Muscle of arm (tissue), 14 donors: ENCODE measurements at places on chromosomes 6 and 20.

DNA sequence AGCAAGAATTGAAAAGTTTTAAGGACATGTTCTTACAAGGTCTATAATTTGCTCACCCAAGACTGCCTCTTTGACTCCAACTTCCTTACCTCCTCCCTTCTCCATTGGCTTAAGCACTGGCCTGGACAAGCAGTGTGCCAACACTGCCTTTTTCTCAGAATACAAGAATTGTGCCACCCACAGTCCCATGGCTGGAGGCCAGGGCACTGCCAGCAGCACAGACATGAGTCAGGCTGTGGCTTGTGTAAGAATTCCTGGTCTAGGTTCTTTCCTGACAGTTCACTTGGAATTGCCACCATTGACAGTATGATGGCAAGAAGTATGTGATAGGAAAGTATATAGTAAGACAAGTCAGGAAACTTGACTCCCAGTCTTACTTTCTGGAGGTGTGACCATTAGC, 202.7 kb upstream of the MARCKS start:
- DNase-seq = no peak

GRCh38 chr6:103036846-103037245, 1643.3 kb downstream of the GRIK2 start:
- DNase-seq = no peak

DNA sequence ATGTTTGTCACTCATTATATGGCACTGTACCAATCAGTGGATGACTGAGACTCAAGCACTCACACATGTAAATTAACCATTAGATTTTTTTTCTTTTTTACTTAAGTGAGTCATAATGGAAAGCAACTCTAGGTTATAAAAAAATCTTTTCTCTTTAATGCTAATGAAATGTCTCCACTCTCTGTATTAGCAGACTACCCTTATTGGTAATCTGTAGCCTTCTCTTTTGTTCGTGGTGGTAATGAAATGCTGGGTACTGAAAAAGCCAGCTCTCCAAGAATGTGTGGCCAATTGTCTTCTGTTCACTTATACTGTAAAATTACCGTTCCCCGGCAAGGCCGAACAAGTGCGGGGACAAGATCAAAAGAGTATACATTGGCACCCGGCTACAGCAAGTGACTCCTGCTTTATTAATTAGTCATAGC, 69.0 kb downstream of the AFG1L start:
- DNase-seq = no peak

GRCh38 chr6:96211341-96211740, 195.6 kb downstream of the FUT9 start:
- no peak for DNase-seq

- no peak for DNase-seq
Observed at GRCh38 chr20:55424968-55425367, 580.4 kb downstream of the CBLN4 start.

DNA sequence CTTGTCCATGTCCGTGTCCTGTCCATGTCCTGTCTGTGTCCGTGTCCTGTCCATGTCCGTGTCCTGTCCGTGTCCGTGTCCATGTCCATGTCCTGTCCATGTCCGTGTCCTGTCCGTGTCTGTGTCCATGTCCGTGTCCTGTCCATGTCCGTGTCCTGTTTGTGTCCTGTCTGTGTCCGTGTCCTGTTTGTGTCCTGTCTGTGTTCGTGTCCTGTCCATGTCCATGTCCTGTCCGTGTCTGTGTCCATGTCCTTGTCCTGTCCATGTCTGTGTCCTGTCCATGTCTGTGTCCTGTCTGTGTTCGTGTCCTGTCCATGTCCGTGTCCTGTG, 55.0 kb upstream of the BHLHE23 start:
- no peak for DNase-seq

DNA sequence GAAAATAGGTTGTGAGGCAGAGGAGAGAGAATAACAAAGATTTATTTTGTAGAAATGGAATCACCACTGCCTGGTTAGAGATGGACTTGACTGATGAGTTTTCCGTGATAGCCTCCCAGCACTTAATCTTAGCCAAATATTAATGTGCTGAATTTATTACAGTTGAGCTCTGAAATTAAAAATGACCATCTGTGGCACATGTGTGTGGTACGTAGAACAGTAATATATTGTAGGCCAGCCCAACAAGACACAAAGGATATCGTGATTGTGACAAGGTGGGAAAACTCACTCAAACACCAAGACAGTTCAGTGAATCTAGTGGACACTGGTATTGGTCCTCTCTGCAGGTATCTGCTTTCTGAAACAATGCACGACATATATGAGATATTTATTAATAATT, 119.4 kb downstream of the HAO1 start:
- no peak for DNase-seq

DNA sequence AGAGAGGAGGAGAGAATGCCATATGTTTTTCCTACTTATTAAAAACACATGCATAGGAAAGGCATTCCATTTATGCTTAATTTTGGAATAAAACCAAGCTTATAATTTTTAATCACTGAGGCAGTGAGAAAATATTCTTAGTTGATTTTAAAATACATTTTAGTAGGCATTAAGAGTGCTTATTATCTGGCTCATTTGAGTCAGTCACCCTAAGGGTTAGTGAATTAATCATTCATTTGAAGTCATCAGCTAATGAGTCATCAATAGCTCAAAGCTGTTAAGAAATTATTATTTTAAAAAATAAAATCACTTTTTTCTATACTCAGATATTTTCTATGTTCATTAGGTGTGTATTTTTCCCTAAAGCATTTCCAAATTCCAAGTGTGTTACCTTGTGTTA, 81.6 kb downstream of the TMEM200A start:
- no peak for DNase-seq

- no peak for DNase-seq
Observed at GRCh38 chr6:41675176-41675775, 37.0 kb downstream of the MDFI start.

DNA sequence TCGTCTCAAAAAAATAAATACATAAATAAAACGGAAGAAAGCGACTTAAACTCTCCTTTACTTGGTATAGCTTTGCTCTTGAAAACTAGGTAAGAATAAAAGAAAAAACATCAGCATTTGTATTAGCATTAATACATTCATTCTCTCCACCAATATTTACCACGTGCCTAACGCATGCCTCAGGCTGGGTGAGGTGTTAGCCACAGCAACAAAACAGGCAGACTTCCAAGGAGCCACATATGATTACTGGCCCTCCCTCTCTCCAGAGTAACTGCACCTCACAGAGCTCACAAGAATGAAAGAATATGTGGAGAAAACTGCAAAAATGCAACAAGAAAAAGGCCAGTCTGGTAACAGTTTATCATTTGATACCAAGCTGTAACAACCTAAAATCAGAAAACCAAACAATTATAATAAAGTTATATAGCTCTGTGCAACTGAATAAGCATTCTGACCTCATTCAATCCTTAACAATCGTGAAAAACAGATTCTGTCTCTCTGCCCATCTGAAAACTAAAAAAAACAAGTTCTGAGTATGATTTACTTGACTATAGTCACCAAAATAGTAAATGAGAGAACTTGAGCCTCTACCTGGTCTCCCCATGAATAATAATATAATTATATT, 5.2 kb downstream of the NAPB start:
- DNase-seq = no peak

DNA sequence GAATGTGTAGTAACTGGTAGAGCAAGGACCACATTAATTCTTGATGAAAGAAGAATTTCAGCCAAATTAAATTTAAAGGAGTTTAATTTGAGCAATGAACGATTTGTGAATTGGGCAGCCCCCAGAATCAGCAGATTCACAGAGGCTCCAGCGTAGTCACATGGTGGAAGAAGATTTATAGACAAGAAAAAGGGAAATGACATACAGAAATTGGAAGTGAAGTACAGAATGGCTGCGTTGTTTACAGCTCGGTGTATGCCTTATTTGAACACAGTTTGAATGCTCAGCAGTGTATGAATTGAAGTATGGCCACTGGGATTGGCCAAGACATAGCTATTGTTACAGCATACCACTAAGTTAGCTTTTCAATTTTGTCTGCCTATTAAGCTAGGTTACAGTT, 173.6 kb upstream of the ARG1 start:
- no peak for DNase-seq

GRCh38 chr20:51162015-51162414, 139.1 kb upstream of the KCNG1 start:
- DNase-seq = no peak

DNA sequence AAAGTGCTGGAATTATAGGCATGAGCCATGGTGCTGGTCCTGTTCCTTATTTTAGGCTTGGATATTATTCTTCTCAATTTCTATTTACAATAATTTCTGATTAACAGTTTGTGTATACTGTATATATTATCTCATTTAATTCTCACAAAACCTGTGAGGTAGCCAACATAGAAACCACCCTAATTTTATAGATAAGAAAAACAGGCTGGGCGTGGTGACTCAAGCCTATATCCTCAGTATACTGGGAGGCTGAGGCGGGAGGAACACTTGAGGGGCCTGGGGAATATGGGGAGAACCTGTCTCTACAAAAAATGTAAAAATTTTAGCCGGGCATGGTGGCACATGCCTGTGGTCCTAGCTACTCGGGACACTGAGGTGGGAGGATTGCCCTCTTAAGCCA, 3.8 kb upstream of the AFG1L start:
- no peak for DNase-seq

GRCh38 chr20:56995635-56996075, 270.8 kb downstream of the BMP7 start:
- peak; percentile 4 for DNase-seq

DNA sequence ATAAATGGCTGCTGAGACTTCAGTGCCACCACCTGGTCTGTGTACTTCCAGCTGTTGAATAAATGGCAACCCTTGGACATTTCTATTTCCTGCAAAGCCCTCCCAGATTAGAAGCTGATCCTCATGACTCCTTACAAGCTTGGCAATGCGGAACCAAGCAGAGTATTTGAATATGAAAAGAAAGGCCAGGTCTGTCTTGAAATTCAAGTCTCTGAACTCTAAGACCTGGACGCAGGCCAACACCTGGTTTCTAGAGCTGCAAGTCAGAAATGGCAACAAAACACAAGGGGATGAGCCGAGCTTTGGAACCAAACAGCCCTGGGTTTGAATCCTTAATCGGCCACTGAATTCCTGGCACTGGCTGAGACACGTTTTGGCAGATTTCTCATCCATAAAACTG, 353.4 kb downstream of the PTPRT start:
- DNase-seq = no peak

- no peak for DNase-seq
Observed at GRCh38 chr6:40387127-40387870, 199.9 kb downstream of the LRFN2 start.

- DNase-seq = no peak
Observed at GRCh38 chr6:14635934-14636591, 518.5 kb downstream of the CD83 start.

DNA sequence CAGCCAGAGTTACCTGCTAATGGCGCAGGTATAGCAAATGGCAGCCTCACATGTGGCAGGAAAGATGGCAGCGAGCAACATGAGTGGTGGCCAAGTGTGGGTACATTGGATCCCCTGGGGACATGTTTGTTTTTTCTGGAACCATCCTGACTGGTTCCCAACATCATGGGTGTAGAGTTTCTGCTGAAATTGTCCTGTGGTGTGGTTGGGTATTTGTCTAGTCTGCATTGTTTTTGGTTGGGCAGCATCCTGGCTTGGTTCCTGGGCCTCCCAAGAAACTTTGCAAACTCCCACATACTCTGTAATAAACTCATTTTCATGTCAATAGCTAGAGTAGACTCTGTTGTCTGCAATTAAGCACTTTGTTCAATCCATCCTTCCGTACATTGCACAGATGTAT, 282.6 kb downstream of the CDC5L start:
- no peak for DNase-seq

- no peak for DNase-seq
Observed at GRCh38 chr6:127515234-127515793, 3.8 kb downstream of the MTCL3 start.

GRCh38 chr6:9647071-9647445, 767.8 kb downstream of the TFAP2A start:
- no peak for DNase-seq

GRCh38 chr6:3777730-3778461, 26.4 kb upstream of the PXDC1 start:
- no peak for DNase-seq

DNA sequence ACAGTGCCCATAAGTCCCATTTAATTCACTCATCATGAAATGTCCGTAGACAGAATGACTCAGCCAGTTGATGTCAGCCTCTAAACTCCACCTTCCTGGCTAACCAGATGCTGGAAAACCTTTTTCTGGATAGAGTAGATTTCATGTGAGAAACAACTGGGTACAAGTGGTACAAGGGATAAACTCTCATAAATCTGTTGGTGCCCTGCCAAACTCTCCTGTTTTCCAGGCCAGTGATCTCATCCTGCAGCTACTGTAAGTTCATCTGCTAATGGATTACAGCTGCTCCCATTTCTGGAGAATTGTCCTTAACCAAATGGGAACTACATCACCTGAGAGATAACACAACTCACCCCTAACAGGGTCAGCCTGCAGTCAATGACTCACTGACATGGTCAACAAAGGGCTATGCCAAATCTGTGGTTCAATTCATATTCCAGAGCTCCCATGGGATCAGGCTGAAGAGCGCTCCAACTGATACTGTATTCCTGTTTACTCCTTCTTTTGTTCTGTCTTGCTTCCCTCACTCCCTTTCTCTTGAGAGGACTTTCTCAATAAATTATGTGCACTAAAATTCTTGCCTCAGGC, 210.1 kb upstream of the HDDC2 start:
- no peak for DNase-seq

GRCh38 chr6:53961679-53962370, 149.4 kb upstream of the MLIP start:
- DNase-seq = no peak

GRCh38 chr6:154488802-154489437, 21.6 kb downstream of the CNKSR3 start:
- DNase-seq = no peak

DNA sequence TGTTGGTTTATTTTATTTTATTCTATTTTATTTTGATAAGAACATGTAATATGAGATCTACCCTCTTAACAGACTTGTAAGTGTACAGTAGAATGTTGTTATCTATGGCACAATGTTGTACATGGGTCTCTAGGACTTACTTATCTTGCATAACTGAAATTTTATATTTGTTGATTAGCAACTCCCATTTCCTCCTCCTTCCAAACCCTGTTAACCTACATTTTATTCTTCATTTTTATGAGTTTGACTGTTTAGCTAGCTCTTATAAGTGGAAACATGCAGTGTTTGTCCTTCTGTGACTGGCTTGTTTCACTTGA, 37.9 kb upstream of the BCAS1 start:
- DNase-seq = no peak

- no peak for DNase-seq
Observed at GRCh38 chr6:16267428-16268263, 29.3 kb downstream of the GMPR start.

GRCh38 chr20:10789386-10789785, 115.6 kb upstream of the JAG1 start:
- no peak for DNase-seq

DNA sequence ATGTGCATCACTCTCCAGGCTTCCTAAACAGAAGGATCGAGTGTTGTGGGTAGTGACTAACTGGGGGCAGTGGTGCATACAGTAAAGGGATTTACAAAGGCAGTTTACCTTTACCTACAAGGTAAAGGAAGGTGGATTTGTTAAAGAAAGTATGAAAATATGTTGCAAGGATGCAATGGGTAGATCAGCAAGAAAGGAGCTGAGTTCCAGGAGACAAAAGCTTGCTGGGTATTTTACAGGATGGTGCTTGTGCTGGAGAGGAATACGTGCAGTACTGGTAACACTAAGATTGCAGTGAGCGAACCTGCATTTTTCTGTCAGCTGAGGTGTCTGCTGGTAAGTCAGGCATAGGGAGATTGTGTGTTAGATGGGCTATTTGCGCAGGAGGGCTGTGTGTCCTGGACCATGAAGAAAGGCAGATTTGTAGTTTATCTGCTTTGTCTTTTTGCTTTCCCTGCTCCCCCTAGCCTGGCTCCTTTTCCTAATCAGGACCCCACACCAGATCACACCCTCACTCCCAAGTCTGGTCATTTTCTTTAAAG, 304.6 kb downstream of the THBS2 start:
- no peak for DNase-seq
